Activated CD8-positive, alpha-beta memory T cell treated with anti-CD3 and anti-CD28 coated beads for 1 hour (primary cell): ENCODE measurements at places on chromosomes 2 and 18.

- no peak for DNase-seq
Observed at GRCh38 chr18:32093523-32093922, 1.8 kb downstream of the RNF138 start.

DNA sequence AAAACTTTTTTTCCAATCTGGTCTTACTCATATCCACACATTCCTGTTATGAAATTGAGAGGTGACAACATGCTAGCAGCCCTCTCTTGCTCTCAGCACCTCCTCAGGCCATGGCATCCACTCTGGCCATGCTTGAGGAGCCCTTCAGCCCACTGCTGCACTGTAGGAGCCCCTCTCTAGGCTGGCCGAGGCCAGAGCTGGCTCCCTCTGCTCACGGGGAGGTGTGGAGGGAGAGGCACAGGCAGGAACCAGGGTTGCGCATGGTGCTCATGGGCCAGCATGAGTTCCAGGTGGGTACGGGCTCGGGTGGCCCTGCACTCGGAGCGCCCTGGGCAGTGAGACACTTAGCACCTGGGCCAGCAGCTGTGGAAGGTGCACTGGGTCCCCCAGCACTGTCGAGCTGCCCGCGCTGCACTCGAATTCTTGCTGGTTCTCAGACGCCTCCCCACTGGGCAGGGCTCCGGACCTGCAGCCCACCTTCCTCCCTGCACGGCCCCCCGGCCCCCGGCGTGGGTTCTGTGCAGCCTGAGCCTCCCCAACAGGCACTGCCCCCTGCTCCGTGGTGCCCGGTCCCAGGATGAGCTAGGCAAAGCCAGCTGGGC, 1669.6 kb upstream of the CELF4 start:
- DNase-seq = no peak

DNA sequence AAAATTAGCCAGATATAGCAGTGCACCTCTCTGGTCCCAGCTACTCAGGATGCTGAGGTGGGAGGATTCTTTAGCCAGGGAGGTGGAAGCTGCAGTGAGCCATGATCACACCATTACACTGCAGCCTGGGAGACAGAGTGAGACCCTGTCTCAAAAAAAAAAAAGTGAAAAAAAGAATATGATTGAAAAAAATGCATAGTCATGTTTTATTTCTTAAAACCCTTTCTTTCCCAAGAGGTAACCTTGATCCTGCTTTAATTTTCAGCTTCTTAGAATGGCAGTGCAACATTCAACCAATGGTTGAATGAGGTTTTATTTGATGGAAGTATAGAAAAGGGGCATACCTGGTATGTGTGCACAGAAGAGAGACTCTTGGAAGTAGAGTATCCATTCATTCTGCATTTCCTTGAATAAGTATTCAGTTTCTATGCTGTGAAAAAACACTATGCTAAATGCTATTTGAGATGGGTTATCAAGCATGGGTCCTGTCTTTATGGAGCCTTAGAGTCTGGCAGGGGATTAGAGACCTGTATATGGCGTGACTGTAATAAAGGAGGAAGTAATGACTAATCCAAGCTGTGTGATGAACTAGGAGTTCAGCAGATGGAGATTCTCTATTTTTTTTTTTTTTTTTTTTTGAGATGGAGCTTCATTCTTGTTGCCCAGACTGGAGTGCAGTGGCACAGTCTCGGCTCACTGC, 146.3 kb downstream of the WDSUB1 start:
- no peak for DNase-seq

DNA sequence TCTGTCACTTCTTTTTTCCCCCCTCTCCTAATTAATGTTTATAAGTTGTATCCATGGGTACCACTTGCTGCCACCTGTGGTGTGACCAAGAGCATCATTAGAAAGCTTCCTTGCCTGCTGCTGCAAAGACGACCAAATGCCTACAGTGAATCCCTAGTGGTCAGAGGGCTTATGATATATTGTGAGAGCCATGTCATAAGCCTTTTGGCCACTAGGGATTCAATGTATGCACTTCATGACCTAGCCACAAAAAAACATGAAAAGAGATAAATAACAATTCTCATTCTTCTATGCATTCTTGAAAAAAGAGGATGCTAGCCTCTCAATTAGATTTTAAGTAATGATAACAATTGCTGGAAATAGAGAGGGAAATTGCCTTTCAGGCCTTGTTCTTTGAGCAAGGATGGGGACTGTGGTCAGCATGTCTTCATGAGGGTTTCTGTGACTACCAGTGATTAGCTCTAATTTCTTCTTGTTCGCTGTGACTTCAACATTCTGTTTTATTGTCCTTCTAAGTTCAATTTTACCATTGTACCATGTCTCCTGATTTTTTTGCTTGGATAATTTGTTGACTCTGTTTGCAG, 435.3 kb downstream of the TGIF1 start:
- DNase-seq = no peak

- DNase-seq = no peak
Observed at GRCh38 chr2:3170792-3171455, 206.7 kb downstream of the EIPR1 start.

GRCh38 chr2:56334622-56335021, 150.8 kb downstream of the CCDC85A start:
- no peak for DNase-seq

DNA sequence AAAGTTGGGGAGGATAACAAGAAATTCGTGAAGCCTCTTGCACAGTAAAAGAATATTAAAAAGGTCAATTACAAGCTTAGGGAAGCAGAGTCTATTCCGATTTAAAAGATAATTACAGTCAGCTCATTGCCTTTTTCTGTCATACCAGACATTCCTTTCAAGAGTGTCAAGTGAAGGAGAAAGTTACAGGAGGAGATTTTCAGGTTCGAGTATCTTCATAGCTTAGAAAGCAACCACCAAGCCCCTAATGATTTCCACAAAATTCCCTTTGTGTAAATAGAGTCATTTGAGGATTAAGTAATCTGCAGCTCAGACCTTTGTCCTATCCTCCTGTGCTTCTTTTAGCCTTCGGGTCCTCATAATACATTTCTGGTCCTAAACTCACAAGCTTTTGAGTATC, 414.9 kb downstream of the CDH2 start:
- no peak for DNase-seq

- DNase-seq = no peak
Observed at GRCh38 chr2:88016960-88017779, 823 bp upstream of the RNU2-63P start.

GRCh38 chr2:53353135-53354114, 414.2 kb upstream of the CHAC2 start:
- DNase-seq = no peak
